ENCODE measurements at places on chromosomes 7 and 10.

- DNase-seq: no peak
These were observed 236.2 kb downstream of the PCLO start for GRCh38 chr7:82926477-82926876.

DNA sequence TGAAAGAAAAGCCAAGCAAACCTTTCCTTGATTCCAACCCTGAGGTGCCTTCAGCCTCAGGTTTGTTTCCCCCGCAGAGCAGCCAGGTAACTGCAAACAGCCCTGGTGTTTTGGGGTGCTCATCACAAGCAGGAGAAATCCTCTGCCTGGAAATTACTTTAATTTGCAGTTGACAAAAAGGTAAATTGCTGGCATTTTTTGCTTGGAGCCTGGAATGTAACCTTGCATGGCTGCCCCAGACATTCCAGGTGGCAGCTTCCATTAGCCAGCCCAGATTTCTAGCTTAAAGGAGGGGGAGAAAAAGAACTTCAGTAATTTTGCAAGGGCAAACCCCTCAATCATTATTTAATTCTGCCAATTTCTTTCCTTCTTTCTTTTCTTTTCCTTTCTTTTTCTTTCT, 194.4 kb downstream of the MYOF start:
- no peak for DNase-seq

- DNase-seq: no peak
These were observed 754.7 kb downstream of the SUGCT start for GRCh38 chr7:40889539-40889938.

DNA sequence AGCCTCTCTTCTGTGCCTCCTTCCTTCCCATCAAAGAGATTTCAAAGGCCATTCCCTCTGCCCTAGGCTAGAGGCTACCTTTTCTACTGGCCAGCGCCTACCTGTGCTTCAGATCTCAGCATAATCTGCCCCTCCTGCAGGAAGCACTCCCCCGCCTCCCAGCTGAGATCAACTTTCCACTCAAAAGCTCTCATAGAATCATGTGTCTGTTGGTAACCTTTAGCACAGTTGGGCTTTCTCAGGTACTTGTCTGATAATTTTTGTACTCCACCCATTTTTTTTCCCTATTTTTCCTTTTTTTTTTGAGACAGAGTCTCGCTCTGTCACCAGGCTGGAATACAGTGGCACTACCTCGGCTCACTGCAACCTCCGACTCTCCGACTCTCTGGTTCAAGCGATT, 231.0 kb upstream of the PRSS58 start:
- DNase-seq: no peak

- DNase-seq: no peak
These were observed 3.1 kb downstream of the CNPY4 start for GRCh38 chr7:100122568-100122967.
